ENCODE measurements at places on chromosomes 4 and X.

GRCh38 chr4:40473578-40474388, 138.7 kb downstream of the CHRNA9 start:
- no peak for DNase-seq

DNA sequence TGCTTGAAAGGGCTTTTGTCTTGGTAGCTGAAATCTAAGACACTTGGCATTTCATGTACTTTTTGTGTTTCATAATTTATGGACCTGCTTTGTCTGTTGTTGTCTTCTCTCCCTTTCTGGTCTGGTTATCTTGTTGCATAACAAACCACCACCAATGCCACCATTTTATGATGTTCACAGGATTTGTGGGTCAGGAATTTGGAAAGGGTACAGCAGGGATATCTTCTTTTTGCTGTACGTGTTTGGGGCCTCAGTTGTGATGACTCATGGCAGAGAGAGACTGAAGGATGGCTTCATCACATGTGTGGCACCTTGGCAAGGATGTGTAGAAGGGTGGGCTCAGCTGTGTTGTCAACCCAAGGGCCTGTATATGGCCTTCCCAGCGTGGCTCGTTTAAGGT, 35.2 kb downstream of the KDM6A start:
- DNase-seq: no peak

DNA sequence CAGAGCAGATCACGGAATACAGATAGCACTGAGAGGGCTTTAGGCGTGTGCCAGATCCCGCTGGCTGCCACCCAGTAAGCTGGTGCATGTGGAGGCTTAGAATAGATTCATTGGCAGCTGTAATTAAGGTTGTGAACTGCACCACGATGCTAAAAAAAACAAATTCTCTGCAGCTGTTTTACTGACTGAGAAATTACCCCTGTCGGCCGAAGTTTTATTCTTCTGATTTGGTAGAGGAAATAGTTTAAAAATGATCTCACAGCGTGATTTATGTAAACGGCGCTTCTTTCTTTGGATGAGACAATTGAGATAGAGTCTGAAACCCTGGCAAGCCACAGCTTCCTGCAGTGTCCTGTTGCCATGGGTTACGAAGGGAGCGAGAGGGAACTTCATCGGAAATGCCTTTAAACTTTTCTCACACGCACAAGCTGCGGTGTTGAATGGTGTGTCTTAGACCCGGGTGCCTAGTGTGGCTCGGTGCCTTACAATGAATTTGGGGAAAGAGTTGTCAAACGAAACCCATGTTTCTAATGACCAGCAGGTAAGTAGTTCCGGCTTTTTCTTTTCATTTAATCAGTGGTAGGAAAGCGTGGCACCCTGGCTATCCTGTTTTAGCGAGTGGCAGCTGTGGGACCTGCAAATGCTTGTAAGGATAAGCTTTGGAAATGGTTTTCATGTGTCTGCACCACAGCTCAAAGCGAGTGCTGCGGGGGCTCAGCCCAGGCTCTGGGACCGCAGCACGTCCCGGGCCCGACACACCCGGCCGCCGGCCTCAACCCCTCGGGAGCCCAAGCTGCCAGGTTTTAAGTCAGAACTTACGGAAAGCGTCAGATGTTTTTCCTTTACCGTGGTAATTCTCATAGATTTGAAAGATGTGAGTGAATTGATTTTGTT, 71.7 kb upstream of the HGFAC start:
- DNase-seq: no peak

GRCh38 chr4:70816894-70817293, 22.8 kb downstream of the GRSF1 start:
- DNase-seq: no peak

GRCh38 chr4:155405059-155405458, 28.3 kb upstream of the MAP9 start:
- no peak for DNase-seq

DNA sequence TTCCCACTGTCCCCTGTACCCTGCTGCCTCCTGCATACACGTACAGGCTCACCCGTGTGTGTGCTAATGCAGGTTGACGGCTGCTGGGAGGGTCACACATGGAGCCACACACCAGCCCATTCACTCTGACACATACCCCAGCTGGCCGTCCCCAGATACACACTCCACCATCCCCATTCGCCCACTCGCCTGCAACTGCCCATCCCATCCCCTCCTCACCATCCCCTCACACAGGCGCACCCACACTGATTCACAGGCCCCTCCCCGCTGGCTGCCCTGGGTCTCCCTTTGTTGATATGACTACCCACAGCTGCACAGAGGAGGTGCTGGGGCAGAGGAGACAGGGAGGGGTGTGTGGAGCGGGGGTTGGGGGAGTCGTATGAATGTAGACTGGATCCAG, 25.7 kb downstream of the PJA1 start:
- no peak for DNase-seq

DNA sequence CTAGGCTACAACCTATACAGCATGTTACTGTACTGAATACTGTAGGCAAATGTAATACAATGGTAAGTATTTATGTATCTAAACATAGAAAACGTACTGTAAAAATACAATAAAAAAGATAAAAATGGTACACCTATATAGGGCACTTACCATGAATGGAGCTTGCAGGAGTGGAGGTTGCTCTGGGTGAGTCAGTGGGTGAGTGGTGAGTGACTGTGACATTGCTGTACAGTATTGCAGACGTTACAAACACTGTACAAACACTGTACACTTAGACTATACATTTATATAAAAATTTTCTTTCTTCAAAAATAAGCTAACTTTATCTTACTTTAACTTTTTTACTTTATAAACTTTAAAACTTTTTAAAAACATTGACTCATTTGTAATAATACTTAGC, 190.3 kb upstream of the NR3C2 start:
- DNase-seq: no peak

- DNase-seq: no peak
These were observed 132.9 kb downstream of the RAP1GDS1 start for GRCh38 chr4:98394134-98394533.

DNA sequence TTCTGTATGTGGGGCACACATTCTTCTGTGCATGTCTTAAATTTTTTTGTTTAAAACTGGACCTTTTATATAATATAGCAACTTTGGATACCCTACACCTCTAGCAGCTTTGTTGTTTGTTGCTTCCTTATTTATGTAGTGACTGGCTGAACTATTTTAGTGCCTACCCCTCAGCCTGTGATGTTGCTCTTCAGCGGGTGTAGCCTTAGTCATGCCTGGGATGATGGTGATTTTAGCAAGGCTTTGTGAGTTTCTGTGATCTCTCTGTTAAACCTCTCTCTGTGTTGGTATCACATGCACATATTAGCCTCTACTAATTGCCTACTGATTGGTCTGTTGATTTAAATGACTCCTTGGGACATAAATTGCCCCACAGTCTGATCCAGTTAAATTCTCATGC, 22.8 kb downstream of the USP9X start:
- no peak for DNase-seq

- DNase-seq: no peak
These were observed 29.5 kb upstream of the PLP1 start for GRCh38 chrX:103747163-103747562.

DNA sequence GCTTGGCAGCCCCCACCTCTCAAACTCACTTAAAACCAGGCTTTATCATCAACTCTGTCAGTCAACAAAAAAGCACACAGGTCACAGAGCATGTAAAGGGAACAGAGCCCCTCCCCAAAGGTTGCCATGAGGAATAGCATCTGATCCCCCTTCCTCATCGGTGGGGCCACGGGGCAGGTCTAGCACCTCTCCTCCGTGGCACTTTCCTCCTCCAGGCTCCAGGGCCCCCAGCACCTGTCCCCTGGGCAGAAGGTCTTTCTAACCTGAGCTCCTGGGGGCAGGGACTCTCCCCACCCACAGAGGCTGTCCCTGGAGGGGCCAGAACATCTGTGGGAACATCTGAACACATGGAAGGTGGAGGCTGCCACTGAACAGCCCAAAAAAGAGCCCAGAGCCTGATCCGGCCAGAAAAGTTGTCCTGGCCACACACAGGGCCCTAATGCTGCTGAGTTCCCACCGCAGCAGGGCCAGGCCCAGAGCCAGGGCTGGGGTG, 65.7 kb downstream of the ZFYVE28 start:
- no peak for DNase-seq

GRCh38 chrX:15749642-15750610, 11.9 kb downstream of the CA5B start:
- DNase-seq: no peak

DNA sequence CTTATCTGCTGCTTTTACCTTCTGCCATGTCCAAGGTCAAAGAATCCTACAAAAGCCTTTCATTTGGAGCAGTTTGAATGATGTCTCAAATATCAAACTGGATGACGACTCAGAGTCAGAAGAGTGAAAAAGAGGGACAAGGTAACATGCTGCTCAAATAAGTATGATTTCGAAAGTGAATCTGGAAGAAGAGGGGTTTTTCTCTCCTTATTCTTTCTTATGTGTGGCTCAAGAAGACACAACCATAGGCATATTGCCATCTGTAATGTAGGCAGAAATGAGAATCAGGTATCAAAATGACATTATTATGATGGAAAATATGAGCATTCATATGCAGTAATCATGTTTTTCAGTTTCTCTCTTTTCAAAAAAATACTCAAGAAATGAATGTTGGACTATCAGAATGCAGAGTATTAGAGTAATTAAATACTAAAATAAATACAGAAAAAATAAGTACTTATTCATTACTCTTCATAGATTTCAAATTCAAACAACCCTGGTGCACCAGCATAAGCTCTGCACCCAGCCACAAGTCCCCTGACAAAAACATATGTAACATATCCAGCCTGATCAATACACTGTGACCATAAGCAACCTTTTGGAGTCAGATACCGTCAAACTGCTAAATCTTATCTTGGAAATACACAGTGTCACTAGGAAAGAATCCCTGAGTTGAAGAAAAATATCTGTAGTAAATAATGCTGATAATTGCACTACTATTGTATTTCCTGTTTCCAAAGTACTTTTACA, 468.6 kb downstream of the INPP4B start:
- DNase-seq: no peak

DNA sequence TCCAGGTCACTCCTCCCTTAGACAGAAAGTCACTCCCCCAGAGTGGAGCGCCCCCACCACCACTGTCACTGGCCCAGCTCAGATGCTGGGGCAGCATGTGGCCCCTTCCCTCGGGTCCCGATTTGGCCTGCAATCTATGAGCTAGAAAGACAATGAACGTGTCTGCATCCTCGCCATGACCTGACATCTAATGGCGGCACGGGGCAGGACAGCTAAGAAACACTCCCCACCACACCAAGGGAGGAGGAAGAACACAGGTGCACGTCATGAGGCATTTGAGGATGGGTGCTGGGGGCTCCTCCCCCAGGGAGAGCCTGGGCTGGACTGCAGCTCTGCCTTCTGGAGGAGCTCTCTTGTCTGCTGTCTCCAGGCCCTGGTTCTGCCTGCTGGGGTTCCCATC, 8.7 kb downstream of the RNF212 start:
- DNase-seq: no peak

DNA sequence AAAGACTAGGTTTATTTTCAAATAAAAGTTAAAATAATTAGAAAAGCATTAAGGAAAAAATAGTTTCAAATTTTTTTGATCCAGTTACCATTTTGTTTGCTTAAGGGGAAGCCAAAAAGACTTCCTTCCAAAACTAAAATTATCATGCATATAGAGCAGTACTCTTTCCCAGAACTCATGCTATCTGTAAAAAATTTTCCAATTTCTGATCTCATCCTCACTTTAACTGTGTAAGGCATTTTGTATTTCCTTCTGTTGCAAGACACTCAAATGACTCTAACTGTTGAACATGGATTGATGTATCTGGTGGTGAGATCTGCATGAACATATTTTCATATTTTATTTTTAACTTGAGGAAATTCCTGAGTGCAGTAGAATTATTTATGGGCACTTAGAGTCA, 150.1 kb downstream of the ADAM29 start:
- DNase-seq: no peak

DNA sequence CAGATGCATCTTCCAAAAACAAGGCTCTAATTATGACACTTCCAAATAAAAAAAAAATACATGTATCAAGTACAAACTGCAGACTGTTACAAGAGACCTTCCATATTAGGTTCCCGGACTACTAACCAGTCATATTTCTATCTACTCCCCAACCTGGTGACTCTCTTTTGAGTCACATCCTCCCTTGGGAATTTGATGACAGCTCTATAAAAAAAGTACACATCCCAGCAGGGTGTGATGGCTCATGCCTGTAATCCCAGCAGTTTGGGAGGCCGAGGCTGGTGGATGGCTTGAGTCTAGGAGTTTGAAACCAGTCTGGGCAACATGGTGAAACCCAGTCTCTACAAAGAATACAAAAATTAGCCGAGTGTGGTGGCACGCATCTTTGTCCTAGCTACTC, 14.9 kb downstream of the RPGR start:
- DNase-seq: no peak

GRCh38 chr4:110487873-110488272, 11.9 kb downstream of the ENPEP start:
- DNase-seq: no peak

DNA sequence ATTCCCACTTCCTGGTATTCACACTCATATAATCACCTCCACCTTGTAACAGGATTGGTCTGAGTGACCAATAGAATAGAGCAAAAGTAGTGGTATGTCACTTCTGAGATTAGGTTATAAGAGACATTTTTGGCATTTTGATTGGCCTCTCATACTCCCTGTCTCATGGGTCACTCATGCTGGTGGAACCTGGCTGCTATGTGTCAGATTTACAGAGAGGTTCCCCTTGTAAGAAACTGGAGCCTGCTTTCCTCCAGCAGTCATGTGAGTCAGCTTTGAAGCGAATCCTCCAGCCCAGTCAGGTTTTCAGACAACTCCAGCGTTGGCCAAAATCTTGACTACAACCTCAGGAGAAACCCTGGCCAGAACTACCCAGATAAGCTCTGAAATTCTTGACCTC, 2.6 kb upstream of the OTUD4 start:
- DNase-seq: no peak

DNA sequence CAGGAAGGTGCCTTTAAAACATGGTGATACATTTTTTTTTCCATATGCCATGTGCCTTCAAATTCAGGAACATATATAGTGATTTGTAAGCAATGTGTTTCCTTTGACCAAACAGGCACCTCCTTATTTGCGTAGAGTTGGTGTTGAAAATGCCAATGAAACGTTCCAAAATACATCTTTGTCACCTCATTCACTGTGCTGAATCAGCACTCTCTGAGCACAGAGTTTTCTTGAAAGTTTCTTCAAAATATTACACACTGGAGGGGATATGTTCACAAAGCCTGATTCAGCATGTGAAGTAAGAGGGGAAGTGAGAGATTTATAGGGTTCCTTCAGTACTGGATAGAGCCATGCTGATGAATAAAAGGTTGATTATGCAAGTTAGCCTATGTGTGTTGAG, 85.7 kb upstream of the PRR32 start:
- no peak for DNase-seq

- DNase-seq: no peak
These were observed 74.1 kb downstream of the WDR19 start for GRCh38 chr4:39256436-39256835.

GRCh38 chrX:79176028-79176427, 31.5 kb downstream of the GPR174 start:
- no peak for DNase-seq

DNA sequence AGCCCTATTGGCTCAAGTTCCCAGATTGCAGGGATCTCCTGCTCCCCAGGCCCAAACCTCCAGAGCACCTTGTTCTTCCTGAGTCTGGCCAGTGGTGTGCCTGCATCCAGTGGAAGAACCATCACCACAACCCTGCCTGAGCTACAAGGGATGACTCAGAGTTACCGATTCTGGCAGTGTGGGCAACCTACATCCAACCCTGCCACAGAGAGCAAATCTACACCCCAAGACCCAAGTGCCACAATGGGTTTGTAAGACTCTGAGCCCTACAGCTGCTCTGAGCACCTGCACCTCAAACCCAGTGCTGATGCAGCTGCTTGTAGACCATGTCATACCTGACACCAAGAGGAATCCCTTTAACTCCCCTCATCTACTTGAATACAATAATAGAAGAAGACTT, 110.0 kb downstream of the SOWAHB start:
- DNase-seq: no peak
